ENCODE measurements at places on chromosomes 11 and 22. TPM values are rescaled to one million over a fixed set of nuclear protein-coding genes. Genes with fewer than 3 reads are reported as not detected.
A peak's percentile ranks its signal among the peaks of the same experiment; 100 is the strongest.

- DNase-seq = no peak
These were observed 33.0 kb downstream of the MOB2 start for GRCh38 chr11:1453611-1454034.

GRCh38 chr11:47991266-47991830, 11.0 kb downstream of the PTPRJ start:
- no peak for DNase-seq

- DNase-seq = no peak
These were observed 203.8 kb downstream of the SNX19 start for GRCh38 chr11:130712480-130712879.

GRCh38 chr11:119403021-119403420, 20.0 kb downstream of the THY1 start:
- no peak for DNase-seq

- DNase-seq = no peak
These were observed 36.7 kb upstream of the CLMP start for GRCh38 chr11:123231777-123232176.

DNA sequence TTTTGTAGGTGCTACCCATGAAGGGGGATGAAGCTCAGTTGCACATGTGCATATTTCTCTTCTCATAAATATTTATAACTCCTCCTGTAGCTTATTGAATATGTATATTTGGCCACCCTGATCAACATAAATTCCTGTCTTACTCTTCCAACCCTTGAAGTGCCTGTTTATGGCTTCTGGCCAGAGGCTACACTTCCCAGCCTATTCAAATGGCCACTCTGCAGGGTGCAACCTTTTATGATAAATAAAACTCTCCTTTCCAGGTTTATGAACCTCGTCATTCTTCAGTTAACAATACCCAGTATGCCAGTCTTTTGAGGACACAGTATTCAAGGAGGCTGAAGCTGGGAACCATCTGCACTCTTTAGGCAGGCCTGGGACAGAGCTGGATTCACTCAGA, 2.6 kb upstream of the RTL6 start:
- peak; percentile 50 for DNase-seq

GRCh38 chr11:125968354-125968753, 22.5 kb downstream of the VSIG10L2 start:
- DNase-seq = no peak

GRCh38 chr11:12876340-12876739, 132.8 kb upstream of the RASSF10 start:
- DNase-seq = no peak

- no peak for DNase-seq
These were observed 761.1 kb upstream of the ARHGAP42 start for GRCh38 chr11:99925968-99926367.

GRCh38 chr11:16876837-16877236, 137.4 kb downstream of the PLEKHA7 start:
- no peak for DNase-seq

DNA sequence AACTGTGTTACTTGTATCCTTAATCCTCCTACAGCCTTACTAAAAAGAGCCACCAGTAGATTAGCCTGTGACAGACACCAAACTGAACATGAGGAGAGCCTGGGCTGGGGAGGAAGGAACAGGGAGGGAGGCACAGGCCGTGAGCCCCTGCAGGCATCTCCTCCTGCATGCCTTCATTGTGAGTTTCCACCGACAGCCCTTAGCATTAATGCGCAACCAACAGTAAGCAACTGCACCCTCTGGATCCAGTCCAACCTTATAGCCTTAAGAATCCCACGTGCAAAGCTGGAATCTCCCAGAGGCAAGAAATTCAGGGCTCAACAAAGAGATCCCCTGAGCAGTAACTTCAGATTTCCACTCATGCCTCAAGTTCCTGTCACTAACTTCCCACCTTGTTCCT, 84.6 kb downstream of the ETS1 start:
- DNase-seq = no peak

DNA sequence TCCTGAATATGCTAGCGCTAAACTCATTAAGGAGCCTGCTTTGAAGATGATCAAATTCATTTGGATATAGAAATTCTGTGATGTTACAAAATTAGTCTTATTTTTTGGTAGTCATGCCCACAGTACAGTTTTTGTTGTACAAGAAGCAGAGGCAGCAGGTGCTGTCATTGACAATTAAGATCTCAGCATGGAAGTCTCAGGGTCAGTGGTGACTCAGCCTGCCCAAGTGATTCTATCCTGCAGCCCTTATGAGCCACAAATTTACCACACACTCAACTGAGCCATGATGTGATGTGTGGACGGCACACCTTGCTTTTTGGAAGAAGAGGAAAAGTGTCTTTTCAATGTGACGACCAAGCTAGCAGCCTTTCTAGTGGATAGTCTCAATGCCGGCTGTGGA, 153.6 kb upstream of the SORL1-AS1 start:
- DNase-seq = no peak

DNA sequence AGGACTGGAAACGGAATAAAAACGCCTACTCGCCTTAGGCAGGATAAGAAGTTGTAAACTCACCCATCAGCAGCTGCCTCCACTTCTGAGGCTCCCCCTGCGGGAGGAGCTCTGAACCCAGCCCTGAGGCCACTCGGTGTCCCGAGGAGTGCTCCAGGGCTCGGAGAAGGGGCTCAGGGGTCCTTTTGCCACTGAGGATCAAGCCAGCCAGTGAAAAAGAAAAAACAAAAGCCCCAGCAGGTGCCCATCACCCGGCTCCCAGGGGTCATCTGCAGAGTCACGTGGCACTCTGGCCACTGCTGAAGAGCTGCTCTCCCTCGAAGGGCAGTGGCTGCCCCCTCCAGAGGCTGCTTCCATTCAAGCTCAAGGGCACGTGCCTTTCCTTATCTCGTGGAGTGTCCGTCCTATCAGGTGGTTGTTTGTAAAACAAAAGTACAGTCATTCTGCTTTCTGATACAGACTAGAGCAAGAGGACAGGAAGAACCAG, 29.0 kb downstream of the NUP50 start:
- DNase-seq = no peak

DNA sequence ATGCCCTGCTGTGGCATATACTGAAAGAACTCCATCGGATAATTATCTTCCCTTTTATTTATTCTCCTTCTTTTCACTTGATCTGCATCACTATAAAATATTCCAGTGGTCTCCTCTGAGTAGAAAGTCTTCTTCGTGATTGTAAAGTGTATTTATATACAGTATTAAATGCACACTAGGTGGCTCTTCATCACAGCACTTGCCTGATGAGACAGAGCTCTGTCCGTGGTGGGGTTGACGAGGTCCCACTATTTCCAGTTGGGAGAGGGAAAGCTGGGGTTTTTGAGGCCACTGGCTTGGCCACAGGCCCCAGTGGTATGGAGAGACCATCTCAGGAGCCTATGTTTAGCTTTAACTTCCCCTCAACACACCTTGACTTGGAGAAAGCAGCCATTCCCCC, 31.6 kb upstream of the ZBTB16 start:
- DNase-seq = no peak

DNA sequence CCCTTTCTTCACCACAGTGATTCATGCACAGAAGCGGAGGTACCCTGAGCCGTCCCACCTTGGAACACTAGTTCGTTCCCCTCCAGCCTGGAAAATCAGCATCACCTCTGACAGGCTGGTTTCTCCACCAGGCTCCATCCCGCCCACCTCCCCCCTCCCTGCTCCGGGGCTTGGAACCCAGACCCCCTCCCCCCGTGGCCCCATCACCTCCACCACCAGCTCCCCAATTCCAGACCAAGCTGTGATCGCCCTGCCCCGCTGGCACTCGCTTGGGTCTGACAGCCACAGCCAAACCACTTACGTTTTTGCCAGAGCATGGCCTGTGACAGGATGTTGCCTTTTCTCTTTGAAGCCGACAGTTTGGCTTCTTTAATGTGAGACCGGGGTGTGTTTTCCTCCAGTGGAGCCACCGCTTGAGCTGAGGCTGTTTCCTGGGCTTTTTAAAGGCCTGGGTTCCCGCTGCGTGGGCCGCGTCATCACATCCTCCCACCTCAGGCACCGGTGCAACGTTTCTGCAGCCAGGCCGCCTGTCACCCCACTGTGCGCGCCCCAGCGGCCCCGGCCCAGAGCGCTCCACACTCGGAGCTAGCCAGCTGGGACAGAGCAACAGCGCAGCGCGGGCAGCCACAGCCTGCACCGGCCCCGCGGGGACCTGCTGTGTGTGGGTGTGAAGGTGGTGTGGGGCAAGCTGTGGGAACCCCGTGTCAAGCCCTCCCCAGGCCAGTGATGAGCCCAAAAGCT, at the start of gene POU2AF1:
POU2AF1 (minus strand) TSS at position 415 of the 741 bp plus-strand sequence; CDS start at position 317, 98 bp downstream.
- no peak for DNase-seq

DNA sequence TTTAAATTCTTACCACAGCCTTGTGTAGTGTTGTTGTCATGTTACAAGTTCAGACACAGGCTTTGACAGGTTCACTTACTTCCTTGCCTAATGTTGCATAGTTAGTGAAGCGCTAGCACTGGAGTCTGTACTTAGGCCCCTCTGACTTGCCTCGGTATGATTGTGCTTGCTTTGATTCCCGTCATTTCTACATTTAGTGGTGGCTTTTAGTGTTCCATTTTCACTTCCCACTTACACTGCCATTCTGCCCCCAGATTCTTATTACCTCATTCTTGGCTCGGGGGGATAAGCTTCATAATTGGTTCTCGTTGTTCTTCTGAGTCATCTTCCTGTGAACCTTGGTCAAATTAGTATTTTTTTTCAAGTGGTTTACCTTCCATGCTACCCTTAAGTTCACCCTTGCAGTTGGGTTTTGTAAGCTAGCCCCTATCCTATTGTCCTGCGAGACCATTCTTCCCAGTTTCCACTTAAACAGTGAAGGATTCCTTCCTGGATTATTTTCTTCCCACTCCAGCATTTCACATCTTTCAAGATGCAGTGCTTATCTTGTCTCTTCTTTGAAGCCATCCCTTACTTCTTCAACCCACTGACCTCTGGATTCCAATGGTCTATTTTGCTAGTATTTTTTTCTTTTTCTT, 68.7 kb downstream of the DDX10 start:
- DNase-seq = no peak

- no peak for DNase-seq
These were observed 4.3 kb upstream of the GP1BB start for GRCh38 chr22:19719050-19719482.

- DNase-seq = no peak
These were observed 38.9 kb downstream of the ZNF195 start for GRCh38 chr11:3340025-3340424.

DNA sequence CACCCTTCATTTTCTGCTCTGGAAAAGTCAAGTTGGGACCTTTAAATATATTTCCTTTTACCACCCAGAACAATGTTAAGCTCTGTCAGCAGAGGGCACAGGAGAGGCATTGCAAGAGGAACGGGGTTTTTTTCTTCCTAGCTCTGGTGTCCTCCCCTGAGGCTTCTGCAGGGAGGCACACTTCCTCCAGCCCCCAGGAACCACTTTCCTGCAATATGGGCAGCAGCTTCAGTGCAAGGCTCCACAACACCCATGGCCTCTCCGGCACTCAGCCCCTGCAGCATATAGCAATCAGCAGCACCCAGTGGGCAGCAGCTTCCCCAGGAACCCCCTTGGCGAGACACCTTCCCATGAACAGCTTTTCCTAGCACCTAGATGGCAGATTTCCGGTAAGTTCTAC, 101.4 kb downstream of the SYT9 start:
- no peak for DNase-seq

GRCh38 chr22:50010676-50011446, 1.7 kb downstream of the IL17REL start:
- DNase-seq = no peak

- no peak for DNase-seq
These were observed 6.3 kb downstream of the HTATIP2 start for GRCh38 chr11:20369826-20370225.

DNA sequence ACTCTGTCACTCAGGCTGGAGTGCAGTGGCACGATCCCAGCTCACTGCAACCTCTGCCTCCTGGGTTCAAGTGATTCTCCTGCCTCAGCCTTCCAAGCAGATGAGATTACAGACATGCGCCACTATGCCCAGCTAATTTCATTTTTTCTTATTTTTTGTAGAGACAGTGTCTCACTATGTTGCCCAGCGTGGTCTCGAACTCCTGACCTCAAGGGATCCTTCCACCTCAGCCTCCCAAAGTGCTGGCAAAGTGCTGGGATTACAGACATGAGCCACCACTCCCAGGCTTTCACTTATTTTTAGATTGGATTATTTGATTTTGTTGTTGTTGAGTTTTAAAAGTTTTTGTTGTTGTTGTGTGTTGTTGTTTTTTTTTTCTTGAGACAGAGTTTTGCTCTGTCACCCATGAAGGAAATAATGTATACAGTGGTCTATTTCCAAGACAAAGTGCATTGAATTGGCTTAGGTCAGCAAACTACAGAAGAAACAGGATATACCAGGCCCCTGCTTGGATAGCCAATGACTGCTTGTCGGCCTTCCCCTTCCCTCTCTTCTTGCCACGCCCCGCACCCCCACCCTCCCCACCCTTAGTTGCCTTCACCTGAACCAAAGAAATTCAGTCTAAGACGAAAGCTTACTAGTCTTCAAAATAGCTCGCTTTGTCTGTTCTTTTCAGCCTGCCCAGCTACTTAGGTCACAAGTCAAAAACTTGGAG, 91.8 kb upstream of the CLDN5 start:
- DNase-seq = no peak

GRCh38 chr11:123302751-123303195, 107.7 kb upstream of the CLMP start:
- no peak for DNase-seq

- no peak for DNase-seq
These were observed 5.7 kb upstream of the MUC5B start for GRCh38 chr11:1217151-1217550.

DNA sequence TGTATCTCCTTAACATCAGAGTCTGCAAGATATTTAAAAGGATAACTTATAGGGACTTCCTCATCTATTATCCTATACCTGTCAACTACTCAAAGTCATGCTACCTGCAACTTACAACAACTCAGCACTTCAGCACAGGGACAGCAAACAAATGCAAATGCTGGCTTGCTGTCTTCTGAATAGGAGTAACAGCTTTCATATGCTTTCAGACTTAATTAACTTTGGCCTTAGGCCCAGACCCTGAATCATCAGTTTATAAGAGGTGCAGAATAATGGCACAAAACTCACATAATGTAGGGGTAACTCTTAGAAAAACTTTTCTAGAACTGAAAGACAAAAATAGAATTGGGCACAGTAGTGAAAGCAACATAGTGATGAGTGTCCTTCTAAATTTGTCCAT, 953.4 kb downstream of the DLG2 start:
- DNase-seq = no peak

GRCh38 chr11:45560913-45561281, 104.5 kb downstream of the CHST1 start:
- no peak for DNase-seq

GRCh38 chr11:77205467-77206263, 77.6 kb downstream of the MYO7A start:
- DNase-seq = no peak

PRG3 gene
- not detected for total RNA-seq

NAALADL1 gene
- 34.5 TPM for total RNA-seq

HTR3B gene
- not detected for total RNA-seq

LRRC10B gene
- total RNA-seq = 2.2 TPM

PKP3 gene
- total RNA-seq = 0.19 TPM

TYR gene
- not detected for total RNA-seq

C1QTNF5 gene
- 59.1 TPM for total RNA-seq

CNIH2 gene
- 0.40 TPM for total RNA-seq

C11orf65 gene
- 0.33 TPM for total RNA-seq

BARX2 gene
- total RNA-seq = not detected

C11orf52 gene
- 3.3 TPM for total RNA-seq

CCDC87 gene
- 0.17 TPM for total RNA-seq

All from esophagus muscularis mucosa (tissue), 4 donors.